RPMI8226 (cell line): ENCODE measurements at places on chromosomes 12 and 14.

- no peak for DNase-seq
These were observed 516.2 kb downstream of the SLC16A7 start for GRCh38 chr12:60112063-60112462.

DNA sequence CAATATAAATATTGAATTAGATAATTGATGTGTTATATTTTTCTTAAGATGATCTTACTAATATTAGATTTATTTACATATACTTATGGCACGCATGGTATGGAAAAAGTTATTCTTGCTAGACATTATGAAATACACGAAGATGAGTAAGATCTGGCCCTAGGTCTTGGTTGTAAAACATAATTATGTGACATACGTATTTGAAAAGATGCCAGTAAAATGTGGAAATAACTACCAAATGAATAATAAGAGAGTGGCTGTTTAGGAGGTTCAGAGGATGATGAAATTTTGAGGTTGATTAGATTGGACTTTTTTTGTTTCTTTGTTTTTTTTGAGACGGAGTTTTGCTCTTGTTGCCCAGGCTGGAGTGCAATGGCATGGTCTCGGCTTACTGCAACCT lies 41.3 kb downstream of the FANCM start:
- no peak for DNase-seq

DNA sequence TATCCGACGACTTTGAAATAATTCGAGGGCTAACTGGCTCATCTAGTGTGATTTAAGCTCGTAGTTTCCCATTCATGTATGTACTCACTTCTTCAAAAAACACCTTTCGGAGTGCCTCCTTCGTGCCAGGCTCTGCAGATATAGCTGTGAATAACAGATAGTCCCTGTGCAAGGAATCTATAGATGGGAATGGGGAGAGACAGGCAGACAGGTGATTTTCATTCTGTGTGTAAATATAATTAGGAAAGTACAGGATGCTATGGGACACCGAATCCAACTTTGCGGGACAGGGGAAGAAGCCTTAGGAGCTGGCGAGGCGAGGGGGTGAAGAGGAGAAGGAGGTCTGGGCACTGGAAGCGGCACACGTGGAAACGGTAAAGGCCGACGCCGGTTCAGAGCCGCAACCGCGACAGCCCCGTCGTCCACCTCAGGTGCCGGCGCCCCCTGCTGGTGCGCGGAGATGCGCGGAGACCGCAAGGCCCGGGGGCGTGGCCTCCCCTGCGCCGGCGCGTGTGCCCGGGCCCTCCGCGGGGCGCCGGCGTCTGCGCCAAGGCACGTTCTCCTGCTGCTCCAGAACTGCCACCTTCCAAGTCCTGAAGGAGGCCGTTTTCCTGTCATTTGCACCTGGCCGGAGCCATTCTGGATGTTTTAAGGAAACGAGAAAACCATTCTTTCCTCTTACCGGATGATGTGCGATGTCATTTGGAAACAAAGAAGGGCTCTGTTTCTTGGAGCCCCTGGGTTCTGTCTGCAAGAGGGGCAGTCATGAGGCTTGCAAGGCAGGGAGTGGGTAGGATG lies 18.0 kb upstream of the CACNA1C start:
- peak; percentile 91 for DNase-seq

- no peak for DNase-seq
These were observed 540.3 kb downstream of the BCL11B start for GRCh38 chr14:98731701-98732100.

DNA sequence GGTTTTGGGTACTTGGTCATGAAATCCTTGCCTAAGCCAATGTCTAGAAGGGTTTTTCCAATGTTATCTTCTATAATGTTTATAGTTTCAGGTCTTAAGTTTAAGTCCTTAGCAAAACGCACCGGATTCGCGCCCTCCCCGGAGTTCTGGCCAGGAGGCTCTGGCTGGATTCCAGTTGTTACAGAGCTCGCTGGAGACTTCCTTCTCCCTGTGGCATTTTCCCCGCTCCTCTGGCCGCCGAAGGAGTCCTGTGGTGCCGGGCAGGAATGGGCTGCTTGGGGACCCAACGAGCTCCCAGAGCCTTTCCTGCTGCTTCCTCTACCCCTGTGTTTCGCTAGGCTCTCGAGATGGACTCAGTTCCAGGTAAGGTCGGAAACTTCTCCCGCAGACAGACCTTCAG lies 335.9 kb downstream of the AEBP2 start:
- no peak for DNase-seq

GRCh38 chr12:128639089-128639488 lies 184.7 kb downstream of the SLC15A4 start:
- DNase-seq = no peak

- DNase-seq = no peak
These were observed 75.1 kb upstream of the CAPRIN2 start for GRCh38 chr12:30829876-30830275.

DNA sequence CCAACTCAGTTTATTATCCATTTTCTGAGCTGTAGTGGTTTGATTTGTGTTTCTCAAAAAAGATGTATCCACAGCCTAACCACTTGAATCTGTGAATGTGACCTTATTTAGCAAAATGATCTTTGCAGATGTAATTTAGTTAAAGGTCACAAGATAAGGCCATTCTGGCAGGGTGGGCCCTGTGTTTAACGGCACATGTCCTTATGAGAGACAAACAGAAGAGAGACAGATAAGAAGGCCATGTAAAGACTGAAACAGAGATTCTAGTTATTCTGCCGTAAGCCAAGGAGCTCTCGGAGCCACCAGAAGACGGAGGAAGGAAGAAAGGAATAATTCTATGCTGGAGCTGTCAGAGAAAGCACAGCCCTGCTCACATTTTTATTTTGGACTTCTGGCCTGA lies 374.2 kb downstream of the PRKD1 start:
- DNase-seq = no peak

DNA sequence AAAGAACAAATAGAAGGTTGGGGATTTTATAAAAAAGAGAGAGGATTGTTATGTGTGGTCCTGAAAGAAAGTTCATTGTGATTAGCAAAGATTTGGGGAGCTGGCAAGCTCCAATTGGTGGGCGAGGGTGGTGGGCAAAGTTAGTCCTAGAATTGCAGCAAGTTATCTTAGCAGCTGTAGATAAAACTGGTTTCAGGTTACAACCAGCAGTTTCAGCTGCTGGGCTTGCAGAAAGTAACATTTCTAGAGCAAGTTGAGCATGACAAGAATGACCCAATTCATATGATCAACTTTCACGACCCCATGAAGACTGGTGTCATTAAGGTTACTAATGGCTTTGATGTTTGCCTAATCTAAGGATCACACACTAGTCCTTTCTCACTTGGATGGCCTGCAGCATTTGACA lies 177.9 kb upstream of the NUDT4 start:
- DNase-seq = no peak

- no peak for DNase-seq
These were observed 226.3 kb downstream of the MON2 start for GRCh38 chr12:62692884-62693283.

DNA sequence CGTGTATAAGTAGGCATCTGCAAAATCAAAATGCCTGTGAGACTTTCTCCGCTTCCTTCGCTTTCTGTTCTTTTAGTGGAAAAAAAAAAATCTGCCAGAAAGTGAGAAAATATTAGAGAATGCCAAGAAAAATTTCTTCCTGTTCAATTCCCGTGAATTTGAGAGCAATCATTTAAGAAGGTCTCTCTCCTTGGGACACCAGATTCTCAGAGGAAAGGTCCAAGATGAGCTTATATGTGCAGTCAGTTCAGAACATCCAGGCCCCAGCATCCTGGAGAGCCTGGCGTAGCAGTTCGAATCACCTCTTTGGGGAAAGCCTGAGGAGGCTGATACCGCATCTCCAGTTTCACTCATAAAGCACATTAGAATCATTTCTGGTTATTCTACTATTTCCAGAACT lies 912.8 kb downstream of the GALC start:
- DNase-seq = no peak

- DNase-seq = no peak
These were observed 276.5 kb downstream of the TMEM132C start for GRCh38 chr12:128543460-128543859.

DNA sequence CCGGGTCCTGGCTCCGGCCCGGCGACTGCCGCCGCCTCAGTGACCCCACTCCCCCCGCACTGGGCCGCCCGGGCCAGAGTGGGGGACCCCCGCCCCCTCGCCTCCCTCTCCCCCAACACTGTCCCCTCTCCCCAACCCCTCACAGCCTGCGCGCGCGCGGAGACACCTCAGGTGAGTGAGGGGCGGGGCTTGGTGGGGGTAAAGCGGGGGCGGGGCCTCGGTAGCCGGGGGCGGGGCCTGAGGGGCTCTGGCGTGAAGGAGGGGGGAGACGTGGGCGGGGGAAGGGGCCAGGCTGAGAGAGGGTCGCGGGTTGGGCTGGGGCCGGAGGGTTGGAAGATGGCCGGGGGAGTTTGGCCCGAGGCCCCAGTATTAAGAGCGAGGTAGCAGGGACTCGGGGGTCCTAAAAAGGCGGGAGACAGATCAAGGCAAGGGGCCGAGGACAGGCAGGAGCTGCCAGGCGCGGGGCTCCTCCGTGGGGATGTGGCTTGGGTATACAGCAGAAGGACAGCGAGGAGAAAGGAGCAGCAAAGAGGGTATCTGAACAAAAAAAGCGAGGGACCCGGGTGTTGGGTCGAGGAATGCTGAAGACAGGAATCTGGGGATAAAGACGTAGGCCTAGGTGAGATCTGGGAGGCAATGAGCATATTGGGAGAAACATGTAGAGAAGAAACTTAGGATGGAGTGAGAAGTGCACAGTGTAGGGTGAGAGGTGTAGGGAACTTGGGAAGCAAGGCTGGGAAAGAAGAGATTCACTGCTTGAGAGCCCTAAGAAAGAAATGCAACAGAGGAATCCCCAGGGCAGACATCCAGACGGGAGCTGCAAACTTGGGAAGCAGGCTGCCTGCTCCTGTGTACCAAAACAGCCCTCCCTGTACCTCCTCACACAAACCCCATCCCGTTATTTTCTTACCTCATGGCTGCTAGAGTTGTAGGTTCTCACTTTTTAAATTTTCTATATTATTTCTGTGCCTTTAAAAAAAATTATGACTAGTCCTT lies 10.8 kb downstream of the SUOX start:
- peak; percentile 71 for DNase-seq

DNA sequence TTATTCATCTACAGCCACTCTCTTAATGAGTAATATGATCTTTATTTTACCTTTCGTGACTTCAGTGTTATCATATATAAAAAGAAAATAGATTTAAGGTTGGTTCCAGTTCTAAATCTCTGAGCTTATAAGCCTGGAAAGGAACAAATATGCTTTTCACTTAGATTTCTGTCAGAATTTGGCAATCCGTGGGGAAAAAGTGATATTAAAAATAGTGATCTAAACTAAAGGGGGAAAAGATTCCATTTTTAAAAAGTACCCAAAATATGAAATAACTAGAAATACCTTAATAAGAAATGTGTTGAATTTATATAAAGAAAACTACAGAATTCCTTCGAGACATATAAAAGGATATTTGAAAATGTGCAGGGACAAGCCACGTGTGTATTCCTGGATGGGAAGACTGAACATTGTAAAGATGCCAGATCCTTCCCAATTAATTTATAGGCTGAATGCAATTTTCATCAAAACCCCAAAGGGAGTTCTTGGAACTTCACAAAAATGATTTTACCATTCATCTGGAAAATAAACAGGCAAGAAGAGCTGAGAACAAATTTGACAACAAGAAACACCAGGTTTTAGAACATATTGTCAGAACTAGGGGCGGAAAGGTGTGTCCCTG lies 142.5 kb downstream of the EFCAB11 start:
- DNase-seq = no peak

GRCh38 chr14:98198385-98198784 lies 1073.6 kb downstream of the BCL11B start:
- DNase-seq = peak; percentile 68

DNA sequence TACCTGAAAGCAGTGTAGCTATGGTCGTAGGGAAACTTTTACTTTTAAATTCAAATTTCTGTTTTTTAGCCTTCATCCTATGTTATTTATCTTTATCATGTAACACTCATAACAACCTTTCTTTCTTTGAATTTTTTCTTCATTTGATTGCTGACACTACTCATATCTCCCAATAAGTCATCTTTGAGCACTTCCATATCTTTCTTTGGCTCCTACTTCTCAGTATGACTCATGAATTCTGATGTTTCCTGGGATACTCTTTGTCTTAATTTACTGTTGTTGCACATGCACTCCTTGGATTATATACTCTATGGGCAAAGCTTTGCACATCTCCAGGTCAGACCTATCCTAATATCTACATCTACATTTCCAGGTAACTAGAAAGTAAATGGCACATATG lies 18.1 kb upstream of the IAPP start:
- DNase-seq = no peak

DNA sequence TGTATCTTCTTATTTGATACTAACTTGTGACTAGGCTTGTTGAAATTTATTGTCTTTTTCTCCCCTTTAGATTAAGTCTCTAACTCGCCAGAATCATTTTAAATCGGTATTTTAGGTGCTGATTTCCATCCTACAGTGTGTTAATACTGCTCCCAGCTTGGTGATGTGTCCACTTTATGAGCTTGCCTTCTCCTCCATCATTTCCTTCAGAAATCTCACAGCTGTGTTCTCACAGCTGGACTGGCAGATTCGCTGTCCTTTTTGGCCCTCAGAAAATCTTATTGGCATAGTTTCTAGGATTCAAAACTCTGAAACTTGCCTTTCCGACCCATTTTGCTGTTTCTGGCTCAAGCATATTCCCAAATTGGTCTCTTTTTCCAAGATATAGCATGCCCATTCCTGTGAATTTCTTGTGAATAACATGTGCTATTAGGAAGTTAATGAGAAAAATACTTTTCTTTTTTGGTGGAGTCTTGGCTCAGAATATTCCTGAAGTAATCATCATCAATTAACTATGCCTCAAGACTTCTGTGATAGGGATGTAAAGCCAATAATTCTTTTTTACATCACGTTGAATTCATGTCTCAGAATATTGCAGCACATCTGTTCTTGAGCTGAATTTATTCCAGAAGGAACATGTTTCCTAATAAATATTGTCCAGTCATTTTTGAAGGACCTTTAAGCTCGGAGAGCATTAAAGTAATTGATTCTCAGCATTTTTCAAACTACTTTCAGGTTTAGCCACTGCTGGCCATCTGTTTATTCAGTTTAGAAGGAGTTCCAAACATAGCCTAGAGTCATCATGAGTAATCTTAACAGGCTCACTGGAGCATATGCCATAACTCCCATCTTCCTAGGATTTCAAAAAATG lies 50.0 kb upstream of the USP44 start:
- no peak for DNase-seq

DNA sequence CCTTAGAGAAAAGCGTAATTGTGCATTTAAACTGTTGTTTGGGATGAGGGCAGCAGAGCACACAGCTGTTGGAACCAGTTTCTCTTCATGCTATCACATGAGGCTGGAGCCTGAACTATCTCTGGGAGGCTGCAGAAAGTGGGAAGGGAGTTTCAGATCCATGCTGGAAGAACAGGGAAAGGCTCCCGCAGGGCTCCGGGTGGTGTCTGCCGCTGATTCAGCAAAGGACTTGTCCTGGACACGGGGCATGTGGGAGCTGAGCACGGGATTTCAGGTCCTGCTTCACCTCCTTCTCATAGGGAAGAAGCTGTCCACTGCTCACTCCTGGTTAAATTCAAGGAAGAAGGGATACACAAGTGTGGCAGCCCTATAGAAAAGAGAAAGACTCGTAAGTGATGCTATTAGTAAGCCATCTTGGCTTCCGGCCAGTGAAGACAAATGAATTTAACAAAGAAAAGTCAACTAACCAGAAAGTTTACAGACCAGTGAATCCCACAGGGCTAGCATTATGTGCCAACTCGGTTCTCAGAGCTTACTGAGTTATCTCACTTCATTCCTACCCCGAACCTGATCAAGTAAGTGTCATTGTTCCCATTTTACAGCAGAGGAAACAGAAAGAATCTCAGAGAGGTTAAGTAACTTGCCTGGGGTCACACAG lies 6.7 kb upstream of the FZD10 start:
- DNase-seq = no peak

GRCh38 chr14:90626550-90626949 lies 189.7 kb downstream of the TTC7B start:
- no peak for DNase-seq
